Right ventricle myocardium inferior (tissue), 1 donor: ENCODE measurements at places on chromosomes 3 and 15. TPM values are rescaled to one million over a fixed set of nuclear protein-coding genes. Genes with fewer than 3 reads are reported as not detected.

Gene LINGO1
- total RNA-seq, result 0.78 TPM

GRCh38 chr3:12706504-12707253, 42.8 kb upstream of the RAF1 start:
- DNase-seq, result no peak

Gene GASK1A
- 0.92 TPM for total RNA-seq

DNA sequence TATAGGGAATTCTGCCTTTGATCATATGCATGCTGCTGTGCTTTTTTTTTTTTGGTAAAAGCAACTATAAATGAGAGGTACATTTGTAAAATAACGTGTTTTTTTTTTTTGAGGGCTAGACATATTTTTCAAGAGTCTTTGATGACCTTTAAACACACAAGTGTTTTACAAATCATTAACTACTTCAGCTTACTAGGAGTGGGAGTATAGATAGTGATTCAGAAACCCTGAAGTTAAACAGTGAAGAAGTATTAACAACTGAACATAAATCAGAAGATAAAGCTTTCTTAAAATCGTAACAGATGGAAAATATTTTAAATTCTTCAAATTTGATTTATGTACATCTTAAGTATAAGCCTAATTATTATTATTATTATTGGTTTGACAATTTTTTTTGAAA, 2.9 kb upstream of the GMNC start:
- DNase-seq, result no peak

- DNase-seq, result no peak
These were observed 70.9 kb downstream of the IGSF11 start for GRCh38 chr3:118963711-118964110.

DNA sequence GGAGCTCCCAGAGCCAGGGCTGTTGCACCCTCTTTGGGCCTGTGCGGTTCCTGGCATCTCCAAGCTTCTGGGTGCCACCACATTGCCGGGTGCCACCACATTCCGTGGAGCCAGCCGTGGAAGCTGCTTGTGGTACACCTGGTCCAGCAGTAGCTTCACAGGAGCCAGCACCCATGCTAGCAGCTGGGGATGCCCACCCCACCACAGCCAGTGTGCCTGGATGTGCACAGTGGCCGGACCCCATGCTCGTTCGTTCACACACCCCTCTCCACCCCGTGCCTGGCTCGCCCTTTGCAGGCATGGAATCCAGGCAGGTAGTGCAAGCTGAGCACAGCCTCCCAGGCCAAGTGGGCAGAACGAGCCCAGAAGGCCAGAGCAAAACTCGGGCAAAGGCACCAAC, 1029.8 kb upstream of the GBE1 start:
- peak; percentile 44 for DNase-seq

Gene ASB7
- total RNA-seq, result 5.3 TPM

DNA sequence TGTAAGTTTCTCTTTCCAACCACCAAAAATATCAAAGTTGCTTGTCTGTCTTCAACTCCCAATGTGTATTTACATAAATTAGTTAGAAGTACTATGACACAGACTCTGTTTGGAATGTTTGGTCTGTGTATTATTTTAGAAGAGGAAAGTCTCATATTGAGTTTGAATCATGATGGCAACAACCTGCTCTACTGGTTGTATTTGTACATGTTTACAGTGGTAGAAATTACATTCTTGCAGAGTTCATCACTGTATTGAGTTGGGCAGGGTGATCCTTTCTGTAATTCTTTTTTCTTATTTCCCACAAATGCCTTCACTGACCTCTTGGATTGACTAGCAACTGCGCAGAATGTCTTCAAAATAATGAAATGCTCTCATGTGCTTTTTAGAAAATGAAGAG, 149.6 kb downstream of the CHL1 start:
- DNase-seq, result no peak

- DNase-seq, result no peak
These were observed 1006.6 kb upstream of the CFAP20DC start for GRCh38 chr3:60056404-60056803.

- no peak for DNase-seq
These were observed 7.5 kb upstream of the MTHFS start for GRCh38 chr15:79904271-79904670.

DNA sequence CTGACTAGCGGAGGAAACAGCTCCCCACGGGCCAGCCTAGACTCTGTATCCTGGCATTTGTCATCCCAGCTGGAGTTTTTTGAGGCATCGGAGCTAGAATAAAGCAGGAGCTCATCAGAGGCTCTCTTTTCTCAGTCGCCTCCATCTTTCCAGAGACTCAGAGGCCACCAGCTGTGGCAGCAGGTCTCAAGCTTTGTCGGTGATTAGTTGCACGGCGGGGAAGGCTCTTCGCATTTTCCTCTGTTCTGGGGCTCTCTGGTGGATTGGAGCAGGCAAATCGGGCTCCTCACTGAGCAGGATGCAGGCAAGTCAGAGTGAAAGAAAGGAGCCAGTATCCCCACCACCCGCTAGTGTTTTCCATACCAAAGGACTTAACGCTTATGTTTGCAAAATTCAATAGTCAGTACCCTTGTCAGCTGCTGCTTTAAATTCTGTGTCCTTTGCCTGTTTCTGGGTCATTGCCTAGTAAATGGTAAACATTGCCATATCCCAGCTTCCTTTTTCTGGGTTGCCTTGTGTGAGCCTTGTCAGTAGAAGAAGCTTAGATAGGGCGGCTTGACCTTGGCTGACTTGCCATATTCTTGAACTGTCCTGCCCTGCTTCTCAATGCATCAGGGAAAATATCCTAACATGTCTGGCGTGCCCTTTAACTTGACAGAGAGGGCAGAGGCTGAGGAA, 127.1 kb downstream of the PTPRG start:
- DNase-seq, result no peak
